SW 1271 (cell line): ENCODE measurements at places on chromosomes 2 and 18.

- no peak for DNase-seq
Observed at GRCh38 chr18:31278609-31279071, 39.3 kb upstream of the DSG1 start.

DNA sequence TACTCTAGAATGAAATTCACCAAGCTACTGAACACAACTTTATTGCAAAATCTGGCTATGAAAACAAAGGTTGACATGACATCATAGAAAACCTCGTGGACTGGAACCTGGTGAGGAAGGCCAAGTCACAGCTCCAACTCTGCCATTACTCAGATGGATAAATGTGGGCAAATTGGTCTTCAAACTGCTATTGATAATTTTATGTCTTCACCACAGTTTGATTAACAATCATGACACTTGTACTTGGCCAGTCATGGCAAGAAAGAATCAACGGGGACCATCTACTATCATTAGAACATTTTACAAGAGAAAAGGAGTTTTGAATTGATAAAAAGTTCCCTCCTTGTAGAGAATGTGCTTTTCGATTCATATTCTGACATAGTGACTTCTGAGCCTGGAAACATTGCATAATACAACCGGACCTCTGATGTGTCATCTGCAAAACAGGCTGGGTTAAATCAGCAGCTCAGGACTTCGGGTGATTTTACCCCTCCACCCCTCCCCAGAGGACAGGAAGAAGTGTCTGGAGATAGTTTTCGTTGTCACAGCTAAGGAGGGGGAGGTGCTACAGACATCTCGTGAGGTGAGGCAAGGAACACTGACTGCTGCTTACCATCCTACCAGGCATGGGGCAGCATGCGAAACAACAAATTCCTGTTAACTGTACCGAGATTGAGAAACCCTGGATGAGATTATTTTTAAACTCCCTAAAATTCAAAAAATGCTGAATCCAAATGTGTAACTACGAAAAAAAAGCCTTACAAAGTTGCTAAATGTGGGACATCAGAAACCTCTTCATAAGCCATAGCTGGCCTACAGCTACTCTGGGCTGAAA is 8.4 kb downstream of the L3MBTL4 start:
- DNase-seq = no peak

GRCh38 chr2:108632332-108633160 is 86.7 kb upstream of the RANBP2 start:
- no peak for DNase-seq

DNA sequence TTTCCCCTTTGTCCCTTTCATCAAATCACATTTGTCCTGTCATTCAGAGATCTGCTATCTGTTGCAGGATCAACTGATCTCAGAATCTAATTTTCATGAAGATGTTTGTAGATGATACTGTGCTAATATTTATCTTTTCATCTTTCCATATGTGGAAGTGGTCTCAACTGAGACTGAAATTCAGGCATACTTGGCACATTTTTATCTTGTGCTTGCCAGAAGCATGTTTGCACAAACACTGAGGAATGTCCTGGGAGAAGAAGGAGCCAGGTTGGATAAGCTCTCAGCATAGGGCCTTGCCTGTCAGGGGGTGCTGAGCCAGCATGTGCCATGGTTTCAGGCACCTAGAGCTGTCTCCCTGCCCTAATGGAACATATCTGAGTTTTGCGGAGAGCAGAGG is 24.5 kb upstream of the MMADHC start:
- DNase-seq = no peak

DNA sequence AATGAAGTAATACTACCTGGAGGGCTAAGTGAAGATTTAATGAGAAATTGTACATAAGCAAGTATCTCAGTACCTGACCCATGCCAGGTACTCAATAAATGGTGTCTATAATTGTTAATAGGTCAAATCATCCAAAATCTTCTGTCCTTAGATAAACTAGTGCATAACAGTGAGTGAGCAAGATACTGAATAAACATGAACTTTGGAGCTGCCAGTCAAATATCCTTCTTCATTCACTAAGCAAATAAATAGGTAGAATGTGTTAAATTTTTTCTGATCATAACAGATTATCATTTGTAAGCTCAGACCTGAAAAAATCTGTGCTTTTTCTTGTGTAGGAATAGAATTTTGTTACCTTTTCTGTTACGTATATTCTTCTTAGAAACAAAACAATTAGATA is 39.6 kb downstream of the RAB3GAP1 start:
- no peak for DNase-seq

DNA sequence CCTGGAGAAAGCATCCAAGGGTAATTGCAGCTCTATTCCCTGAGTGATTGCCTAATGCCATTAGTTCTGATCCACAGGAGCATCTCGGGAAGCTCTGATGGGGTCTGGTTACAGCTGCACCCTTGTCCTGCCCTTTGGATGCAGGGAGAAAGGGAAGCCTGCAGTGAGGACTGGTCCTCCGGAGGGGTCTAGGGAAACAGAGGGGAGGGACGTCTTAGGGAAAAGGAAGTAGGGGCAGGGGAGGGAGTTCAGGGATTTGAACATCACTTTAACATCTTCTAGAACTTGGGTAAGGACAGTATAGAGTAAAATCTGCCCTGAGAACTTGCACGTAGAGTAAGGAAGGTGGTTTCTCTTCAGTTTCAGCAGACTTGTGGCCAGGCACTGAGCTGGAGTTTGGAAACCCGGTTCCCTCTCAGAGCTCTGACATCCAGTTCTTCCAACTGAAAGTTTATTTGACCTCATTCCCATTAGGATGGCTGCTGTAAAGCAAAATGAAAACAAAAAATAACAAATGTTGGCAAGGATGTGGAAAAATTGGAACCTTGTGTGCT is 20.5 kb downstream of the ONECUT2 start:
- DNase-seq = no peak

GRCh38 chr2:3489764-3490115 is 29.6 kb downstream of the ADI1 start:
- no peak for DNase-seq

GRCh38 chr2:41207578-41207977 is 755.7 kb upstream of the SLC8A1 start:
- DNase-seq = no peak

GRCh38 chr2:233650981-233651380 is 14.7 kb downstream of the UGT1A10 start:
- no peak for DNase-seq

- DNase-seq = no peak
Observed at GRCh38 chr2:128940378-128940777, 621.7 kb upstream of the HS6ST1 start.

GRCh38 chr2:161042990-161043625 is 117.1 kb upstream of the TANK start:
- no peak for DNase-seq

DNA sequence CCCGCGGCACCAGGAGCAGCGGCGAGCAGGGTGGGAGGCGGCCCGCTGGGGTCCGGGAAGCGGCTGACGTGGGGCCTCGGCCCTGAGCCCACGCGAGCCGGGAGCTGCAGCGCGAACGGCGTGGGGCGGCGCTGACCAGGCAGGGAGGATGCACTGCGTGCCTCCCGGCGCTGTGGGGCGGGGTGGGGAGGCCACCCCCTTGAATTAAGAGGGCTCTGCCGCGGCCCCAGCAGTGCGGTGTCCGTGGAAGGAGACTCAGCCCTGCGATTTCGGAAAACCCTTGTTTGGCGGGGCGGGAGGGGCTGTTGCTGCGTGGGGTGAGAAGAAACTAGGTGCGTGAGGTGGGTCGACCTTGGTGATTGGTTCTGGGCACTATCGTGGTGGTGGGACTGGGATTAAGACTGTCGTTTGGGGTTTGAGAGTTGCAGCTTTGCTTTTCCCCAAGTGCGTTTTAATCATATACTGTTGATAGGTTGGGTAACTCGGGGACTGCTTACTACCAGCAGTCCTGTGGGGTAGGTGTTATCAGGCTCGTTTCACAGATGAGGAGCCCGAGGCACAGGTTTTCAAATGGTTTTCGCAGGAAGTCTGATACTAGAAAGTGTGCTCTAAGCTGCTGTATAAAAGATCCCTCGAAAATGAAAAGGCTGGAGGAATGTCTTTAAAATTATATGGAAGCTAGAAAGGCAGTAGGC is 722 bp downstream of the ACSL3 start:
- DNase-seq = no peak

- DNase-seq = no peak
Observed at GRCh38 chr2:72963423-72964145, 46.3 kb downstream of the EMX1 start.

GRCh38 chr18:28666216-28666615 is 489.3 kb upstream of the CDH2 start:
- no peak for DNase-seq

DNA sequence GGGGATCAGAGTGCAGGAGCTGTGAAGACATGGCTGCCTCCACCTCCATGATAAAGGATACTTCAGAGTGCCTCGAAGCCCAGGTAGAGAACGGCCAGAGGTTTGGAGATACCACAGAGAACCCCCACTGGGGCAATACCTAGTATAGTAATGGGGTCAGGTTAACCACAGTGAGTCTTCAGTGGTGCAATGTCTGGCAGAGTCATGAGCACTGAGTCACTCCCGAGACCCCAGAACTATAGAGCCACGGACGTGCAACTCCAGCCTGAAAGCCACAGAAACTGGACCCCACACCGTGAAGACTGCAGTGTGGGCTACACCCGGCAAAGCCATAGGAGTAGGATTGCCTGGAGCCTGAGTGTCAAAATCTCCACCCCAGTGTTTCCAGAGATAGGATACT is 746.6 kb downstream of the CBLN2 start:
- no peak for DNase-seq

GRCh38 chr2:166434491-166434890 is 58.7 kb upstream of the SCN9A start:
- DNase-seq = no peak

- no peak for DNase-seq
Observed at GRCh38 chr2:40374543-40375240, 77.2 kb downstream of the SLC8A1 start.

- DNase-seq = no peak
Observed at GRCh38 chr2:152558158-152558984, 158.9 kb downstream of the PRPF40A start.

GRCh38 chr2:159584796-159585195 is 31.6 kb downstream of the BAZ2B start:
- DNase-seq = no peak

GRCh38 chr2:23871206-23871605 is 55.7 kb downstream of the ATAD2B start:
- no peak for DNase-seq

GRCh38 chr2:50066873-50067272 is 912.6 kb upstream of the FSHR start:
- no peak for DNase-seq

GRCh38 chr2:238970553-238971081 is 122.7 kb downstream of the TWIST2 start:
- DNase-seq = no peak

- no peak for DNase-seq
Observed at GRCh38 chr18:62751341-62751821, 36.0 kb downstream of the PHLPP1 start.

- no peak for DNase-seq
Observed at GRCh38 chr2:191174442-191174841, 23.6 kb upstream of the STAT4 start.

DNA sequence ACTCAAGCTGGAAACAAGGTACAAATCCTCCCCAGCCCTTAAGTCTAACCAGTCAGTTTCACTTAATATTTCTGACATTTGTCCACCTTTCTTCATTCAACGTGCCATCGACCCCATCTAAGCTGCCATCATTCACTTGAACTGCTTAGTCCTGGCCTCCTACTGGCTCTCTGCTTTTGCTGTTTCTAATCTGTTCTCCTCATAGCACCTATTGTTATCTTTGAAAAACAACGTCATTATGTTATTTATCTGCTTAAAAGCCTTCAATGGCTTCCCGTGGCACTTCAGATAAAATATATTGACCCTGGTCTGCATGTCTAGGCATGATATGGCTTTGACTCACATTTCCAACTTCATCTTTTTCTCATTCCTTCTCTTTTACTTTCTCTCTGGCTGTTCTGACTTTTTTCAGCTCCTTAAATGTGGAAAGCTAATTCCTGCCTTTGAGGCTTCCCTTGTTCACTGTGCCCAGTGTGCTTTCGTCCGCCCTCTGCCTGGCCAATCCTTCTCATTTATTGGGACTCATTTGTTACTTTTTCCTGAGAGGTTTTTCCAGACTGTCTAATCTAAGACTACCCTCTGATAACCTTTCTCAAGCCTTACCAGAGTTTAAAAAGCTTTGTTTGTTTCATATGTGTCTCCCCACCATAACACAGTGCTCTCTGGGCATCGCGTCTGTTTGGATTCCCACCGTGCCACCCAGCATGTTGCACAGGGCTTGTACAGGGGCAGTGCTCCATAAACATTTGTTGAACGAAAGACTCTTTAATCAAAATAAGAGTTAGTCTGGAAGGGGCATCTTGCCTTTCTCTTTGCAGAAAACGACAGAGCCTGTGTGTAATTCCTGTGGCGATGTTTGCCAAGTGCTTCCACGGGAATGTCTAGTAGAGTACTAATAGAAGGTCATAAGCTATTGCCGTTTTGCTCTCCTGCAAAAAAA is 183.9 kb downstream of the FMNL2 start:
- no peak for DNase-seq

DNA sequence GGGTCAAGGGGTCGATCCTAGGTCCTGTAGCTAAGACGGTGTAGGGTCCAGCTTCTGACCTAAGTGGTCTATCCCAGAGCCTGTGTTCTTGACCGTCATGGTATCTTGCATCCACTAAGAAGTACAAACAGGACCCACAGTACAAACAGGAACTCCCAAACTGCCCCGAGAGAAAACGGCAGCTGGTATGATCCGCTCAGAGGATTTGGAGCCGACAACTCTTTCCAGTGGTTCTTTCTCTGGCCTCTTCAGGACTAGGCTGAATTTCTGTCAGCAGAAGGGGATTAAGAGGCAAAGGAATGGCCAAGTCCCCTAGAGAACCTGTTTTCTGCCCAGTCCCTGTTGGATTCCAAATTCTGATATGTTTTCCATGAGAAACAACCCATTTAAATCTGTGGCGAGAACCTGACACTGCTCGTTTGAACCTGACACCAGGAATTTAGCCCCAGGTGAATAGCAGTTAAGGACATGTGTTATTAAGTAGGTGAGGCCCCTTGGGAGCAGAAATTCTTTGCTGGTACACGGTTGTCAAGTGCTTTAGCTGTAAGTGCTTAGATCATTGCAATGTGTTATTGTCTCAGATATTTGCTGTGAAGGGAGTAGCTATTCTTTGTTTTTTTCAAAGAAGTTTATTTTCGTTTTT is 50.5 kb upstream of the TXNDC2 start:
- no peak for DNase-seq

GRCh38 chr18:78363556-78364387 is 615.8 kb upstream of the SALL3 start:
- DNase-seq = no peak

DNA sequence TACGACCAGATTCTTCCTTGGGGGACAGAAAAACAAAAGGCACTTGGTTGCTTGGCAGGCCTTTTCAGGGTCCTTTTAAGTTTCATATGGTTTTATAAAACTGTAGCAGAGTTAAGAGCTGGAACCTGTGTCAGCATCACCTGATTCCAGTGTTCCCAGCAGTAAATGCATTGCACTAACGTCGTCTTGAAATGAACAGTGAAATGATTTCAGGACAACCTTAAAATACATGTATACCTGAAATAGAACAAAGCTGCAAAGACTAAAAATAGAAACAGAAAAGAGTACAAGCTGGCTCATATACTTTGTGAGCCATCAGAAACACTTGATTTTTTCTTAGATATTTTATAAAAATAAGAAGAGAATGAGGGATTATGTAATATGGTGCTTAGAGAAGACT is 51.9 kb downstream of the ACSL3 start:
- no peak for DNase-seq
